Immature natural killer cell (primary cell): ENCODE measurements at places on chromosomes 2 and 18. TPM values are rescaled to one million over a fixed set of nuclear protein-coding genes. Genes with fewer than 3 reads are reported as not detected.

DNA sequence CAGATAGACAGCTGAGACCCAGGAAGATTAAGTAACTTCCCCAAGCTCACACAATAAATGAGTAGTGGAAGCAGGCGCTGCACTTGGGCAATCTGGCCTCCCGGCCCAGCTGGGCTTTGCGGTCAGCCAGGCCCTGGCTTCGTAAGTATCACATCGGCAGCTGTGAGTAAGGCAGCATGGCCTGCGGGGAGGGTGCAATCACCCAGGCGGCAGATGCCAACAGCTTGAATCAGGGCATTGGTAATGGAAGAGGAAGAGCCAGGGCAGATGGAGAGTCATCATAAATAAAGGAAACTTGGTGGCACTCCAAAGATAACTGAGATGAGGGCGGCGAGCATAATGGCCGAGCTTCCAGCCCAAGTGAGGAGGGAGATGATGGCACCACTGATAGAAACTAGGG lies 217.9 kb upstream of the PID1 start:
- H3K27me3 ChIP-seq = no peaks in the 10 kb centered on the region
- H3K4me1 ChIP-seq = no peaks in the 10 kb centered on the region
- no peak for DNase-seq
- H3K4me3 ChIP-seq = no peak overlapping the region
- H3K36me3 ChIP-seq = no peaks in the 10 kb centered on the region

Gene MAL
- polyA plus RNA-seq = 1.2 TPM

Gene AFF3
- polyA plus RNA-seq = 3.8 TPM

Gene SPHKAP
- polyA plus RNA-seq = not detected

DNA sequence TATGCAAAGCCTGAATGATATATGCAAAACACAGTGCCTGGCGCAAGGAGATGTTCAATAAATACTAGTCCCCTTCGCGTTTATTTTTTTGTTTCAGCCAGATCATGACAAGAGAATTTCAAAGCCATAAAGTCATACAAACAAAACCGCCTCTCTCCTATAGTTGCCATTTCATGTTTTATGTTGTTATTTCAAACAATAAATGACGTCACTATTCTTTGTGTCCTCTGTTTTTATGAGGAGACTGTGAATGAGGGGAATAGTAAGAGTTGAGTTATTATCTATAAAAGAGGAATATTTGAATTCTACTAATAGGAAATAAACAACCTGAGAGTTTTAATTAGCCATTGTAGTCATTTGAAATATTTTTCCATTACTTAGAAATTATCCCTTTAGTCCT lies 464.5 kb downstream of the THSD7B start:
- H3K36me3 ChIP-seq = no peaks in the 10 kb centered on the region
- no peak overlapping the region for H3K4me3 ChIP-seq
- H3K27ac ChIP-seq = no peak overlapping the region

- no peak overlapping the region for H3K4me3 ChIP-seq
- no peak for DNase-seq
- H3K27ac ChIP-seq = no peak overlapping the region
- no peaks in the 10 kb centered on the region for H3K4me1 ChIP-seq
- no peaks in the 10 kb centered on the region for H3K36me3 ChIP-seq
Observed at GRCh38 chr2:76197842-76198448, 487.2 kb upstream of the GCFC2 start.

Gene ASPRV1
- 1.8 TPM for polyA plus RNA-seq

Gene COL5A2
- polyA plus RNA-seq = not detected

DNA sequence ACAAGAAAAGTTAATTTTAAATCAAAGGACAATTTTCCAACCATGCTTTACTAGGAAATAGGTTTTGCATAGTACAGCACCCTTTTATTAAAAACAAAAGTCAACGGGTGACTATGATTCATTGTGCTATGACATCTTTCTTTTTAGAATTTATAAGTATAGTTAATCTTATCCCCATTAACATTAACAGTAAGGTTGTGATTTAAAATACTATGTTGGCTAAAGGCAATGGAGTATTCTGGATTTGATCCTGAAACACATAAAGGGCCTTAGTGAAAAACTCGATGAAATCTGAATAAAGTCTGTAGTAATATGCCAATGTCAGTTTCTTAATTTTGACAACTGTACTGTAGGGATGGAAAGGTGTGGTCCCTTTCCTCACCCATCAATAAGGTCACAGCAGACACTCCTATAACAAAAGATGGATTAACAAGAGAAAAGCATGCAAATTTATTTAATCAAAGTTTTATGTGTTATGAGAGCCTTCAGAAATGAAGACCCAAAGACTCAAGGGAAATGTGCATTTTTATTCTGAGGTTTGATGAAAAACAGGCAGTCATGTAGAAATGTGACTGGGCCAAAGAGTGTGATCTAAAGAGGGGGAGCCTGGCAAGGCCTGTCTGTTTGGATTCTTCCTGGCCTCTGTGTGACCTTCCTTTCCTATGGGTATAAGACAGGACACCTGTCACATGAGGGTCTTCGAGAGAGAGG lies 731.4 kb downstream of the TSN start:
- H3K27me3 ChIP-seq = peaks cover 2% of the 10 kb centered on the region
- no peak for DNase-seq
- no peaks in the 10 kb centered on the region for H3K36me3 ChIP-seq
- no peak overlapping the region for H3K4me3 ChIP-seq
- no peaks in the 10 kb centered on the region for H3K4me1 ChIP-seq
